ENCODE measurements at places on chromosomes 13 and 19.

- no peak for ATAC-seq
Measured at GRCh38 chr13:39250440-39250839, 212.2 kb downstream of the NHLRC3 start.

DNA sequence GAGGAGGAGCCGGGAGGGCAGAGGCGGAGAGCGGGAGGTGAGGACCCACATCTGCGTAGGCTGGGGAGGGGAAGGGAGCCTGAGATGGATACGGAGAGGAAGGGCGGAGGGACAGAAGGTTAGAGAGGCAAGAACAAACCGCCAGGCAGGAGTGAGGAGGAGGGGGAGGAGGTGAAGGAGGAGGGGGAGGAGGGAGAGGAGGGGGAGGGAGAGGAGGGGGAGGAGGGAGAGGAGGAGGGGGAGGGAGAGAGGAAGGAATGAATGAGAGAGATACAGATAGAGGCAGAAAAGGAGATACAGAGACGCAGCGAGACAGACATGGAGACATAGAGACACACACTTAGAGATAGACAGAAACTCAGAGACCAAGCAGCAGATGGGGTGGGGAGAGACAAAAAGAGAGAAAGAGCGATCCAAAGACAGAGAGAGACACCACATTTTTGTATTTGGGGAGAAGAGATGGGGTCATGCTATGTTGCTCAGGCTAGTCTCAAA is 782 bp upstream of the CA11 start:
- ATAC-seq, result no peak

- no peak for ATAC-seq
Measured at GRCh38 chr19:48381178-48381950, 10.0 kb downstream of the KDELR1 start.

DNA sequence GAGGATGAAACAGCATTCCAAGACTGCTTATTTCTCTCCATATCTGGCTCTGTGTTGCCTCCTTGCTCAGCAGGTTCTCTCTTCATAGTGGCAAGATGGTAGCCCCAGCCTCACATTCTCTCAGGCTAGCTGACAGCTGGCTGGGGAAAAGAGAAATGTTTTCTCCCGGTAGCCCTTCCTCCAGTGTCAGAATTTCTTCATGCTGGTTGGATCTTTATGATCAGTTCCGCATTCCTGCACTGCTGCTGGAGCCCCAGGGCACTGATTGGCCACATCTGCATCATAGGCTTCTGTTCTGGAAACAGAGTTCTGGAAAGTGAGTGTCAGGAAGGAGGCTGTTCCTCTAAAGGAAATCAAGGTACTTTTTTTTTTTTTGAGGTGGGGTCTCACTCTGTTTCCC is 24.6 kb downstream of the POP4 start:
- ATAC-seq, result no peak

GRCh38 chr13:87295636-87296035 is 375.5 kb upstream of the SLITRK5 start:
- ATAC-seq, result no peak

DNA sequence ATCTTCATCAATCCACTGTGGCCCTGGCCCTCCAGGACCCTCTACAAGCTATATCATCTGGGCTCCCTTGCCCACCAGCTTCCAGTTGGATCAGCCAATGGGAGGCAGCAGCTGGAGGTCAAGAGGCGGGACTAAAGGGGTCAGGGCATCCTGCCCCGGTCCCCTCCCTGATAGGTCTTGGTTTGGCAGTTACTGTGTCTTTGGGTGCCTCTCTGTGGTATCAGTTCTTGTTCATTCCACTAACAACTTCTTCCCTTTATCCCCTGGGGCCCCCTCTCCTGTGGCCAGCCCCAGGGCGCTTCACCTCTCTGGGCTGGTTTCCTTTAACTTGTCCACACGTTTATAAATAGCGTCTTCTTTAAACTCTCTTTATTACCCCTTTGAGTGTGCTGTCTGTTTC is 83.6 kb downstream of the DCT start:
- no peak for ATAC-seq

DNA sequence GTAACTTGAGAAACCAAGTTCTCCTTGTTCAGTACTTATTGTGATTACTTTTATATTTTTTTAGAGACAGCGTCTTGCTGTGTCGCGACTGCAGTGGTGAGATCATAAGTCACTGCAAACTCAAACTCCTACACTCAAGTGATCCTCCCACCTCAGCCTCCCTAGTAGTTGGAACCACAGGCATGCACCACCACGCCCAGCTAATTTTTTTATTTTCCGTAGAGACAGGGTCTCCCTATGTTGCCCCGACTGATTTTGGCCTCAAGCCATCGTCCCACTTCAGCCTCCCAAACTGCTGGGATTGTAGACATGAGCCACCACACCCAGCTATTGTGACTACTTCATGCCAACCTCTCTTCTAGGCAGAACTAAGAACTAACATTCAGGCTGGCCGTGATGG is 8.3 kb downstream of the C19orf53 start:
- peak; percentile 12 for ATAC-seq

DNA sequence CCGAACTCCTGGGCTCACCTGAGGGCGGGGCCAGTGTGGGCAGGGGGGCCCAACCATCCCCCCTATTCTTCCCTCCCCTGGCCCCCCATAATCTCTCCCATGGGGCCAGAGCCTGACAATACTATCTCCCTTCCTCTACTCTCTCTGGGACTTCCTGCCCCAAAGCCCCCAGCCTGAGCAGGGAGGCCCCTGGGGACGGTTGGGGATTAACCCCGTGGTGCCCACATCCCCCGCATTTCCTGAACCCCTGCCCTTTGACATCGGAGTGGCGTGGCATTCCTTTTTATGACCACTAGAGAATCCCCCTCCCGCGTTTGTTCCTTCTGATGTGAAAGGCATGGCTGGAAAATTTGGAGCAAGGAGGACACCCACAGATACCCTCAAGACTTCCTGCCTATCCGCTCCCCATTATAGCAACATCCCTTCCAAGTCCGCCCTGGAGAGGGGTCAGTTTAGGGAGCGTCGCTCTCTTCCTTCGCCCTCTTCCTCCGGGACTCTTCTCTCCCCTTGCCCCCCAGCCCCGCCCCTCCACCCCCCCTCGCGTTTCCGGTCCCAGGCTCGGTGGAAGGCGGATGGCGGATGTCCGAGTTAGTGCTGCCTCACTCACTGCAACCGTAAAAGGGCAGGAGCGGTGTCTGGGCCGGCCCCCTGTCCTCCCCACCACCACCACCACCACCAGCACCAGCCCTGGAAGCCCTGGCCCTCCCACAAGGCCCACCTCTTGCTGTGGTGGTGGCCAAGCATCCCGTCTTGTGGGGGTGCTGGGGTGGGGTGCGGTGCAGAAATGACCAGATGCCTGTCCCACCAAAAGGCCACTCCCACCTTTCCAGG is 1.8 kb downstream of the VASP start:
- peak; percentile 0 for ATAC-seq

DNA sequence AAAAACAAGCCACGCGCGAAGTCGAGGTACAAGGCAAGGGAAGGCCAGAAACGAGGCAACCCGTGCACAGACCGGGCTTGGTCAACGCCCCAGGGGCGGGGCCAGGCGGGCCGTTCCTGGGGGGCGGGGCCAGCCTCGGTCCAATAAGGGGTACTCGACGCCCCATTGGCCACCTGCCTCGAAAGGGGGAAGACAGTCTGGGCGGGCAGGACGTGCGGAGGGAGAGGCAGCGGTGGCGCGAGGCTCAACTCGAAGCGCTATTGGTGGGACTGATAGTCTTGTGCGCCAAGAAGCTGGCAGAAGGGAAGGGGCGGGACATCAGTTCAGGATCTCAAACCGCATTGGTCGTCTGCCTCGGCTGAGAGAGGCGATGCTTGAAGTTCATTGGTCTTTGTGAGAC is at the start of gene LYPD4:
TSS of gene LYPD4 (minus strand) at position 83 of the 400 bp plus-strand sequence. CDS start 5,398 bp downstream, outside the sequence.
- no peak for ATAC-seq

GRCh38 chr13:32428581-32429432 is 877 bp upstream of the N4BP2L1 start:
- no peak for ATAC-seq

DNA sequence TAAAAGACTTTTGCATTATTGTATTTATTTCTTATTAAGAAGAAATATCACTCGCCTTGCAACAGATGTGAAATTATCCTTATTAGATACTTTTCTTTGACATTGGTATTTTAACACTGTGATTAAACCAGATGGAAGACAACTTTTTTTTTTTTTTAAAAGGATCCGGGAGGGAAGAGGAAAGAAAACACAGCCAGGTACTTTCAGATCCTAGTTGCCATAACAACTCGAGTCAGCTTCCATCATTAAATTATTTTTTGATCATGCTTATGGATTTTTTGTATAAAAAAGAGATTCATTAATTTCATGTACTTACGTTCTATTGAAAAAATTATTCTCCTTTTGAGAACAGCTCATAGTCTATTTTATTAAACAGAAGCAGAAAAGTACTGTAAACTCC is 515.7 kb downstream of the TBC1D4 start:
- ATAC-seq, result no peak

DNA sequence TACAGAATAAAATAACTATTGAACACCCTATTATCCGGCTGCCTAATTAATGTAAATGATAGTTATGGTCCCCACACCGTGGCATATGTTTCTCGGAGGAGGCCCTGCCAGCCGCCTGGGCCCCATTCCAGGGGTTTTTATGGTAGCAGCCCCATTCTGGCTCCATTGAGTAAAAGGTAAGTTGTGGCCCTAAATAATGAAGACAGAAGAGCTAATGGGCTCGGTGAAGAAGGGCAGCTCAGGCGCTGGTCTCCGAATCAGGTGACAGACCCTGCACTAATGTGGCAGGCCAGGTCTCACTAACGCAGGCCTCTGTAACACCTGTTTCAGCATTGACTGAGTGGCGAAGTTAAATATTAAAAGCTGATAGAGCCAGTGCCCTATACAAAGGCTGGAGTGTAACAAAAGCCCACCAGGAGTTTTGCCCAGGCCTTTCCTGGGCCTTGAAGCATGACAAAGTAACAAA is 19.1 kb downstream of the POP4 start:
- ATAC-seq, result no peak

- no peak for ATAC-seq
Measured at GRCh38 chr19:45139286-45140143, 21.3 kb downstream of the NKPD1 start.

- no peak for ATAC-seq
Measured at GRCh38 chr19:4256563-4256962, 9.7 kb downstream of the YJU2 start.

GRCh38 chr19:51410950-51411748 is 6.3 kb downstream of the SIGLEC10 start:
- no peak for ATAC-seq

DNA sequence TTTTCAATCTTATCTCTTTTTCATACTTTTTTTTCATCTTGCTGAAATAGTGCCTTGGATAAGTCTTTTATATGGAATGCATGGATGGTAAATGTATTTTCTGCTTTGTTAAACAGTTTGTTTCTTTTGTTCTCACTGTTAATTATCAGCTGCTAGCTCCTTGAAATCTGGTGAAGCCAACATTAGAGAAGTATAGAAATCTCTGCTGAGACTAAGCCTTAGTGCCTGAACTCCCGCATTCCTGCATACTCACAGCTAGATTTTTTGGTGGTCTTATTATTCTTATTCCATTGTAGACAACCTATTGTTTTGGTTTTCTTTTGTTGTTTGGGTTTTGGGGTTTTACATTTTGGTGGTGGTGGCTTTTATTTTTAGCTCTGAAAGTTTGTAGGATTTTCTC is 48.4 kb downstream of the DNAJC15 start:
- ATAC-seq, result no peak

GRCh38 chr19:1901940-1902404 is 3.2 kb upstream of the ADAT3 start:
- no peak for ATAC-seq

GRCh38 chr19:34574704-34575103 is 93.1 kb downstream of the WTIP start:
- no peak for ATAC-seq

DNA sequence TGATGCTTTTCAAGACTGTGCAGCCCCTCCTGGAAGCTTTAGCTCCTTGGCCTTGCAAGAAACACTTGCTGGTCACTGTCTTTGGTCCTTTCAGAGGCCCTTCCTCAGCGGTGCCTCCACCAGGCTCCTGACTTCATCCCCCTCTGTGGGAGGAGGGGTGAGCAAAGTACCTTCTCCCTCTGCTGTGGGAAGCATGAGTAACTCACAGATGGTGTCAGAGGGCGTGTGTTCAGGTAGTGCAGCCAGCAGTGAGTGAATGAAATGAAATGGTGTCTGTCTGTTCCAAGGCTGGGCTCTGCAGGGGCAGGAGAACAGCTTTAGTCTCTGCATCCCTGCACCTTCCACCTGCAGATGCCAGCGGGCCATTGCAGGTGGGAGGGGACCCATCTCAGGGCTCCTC is 102.9 kb downstream of the SHISA2 start:
- ATAC-seq, result no peak

DNA sequence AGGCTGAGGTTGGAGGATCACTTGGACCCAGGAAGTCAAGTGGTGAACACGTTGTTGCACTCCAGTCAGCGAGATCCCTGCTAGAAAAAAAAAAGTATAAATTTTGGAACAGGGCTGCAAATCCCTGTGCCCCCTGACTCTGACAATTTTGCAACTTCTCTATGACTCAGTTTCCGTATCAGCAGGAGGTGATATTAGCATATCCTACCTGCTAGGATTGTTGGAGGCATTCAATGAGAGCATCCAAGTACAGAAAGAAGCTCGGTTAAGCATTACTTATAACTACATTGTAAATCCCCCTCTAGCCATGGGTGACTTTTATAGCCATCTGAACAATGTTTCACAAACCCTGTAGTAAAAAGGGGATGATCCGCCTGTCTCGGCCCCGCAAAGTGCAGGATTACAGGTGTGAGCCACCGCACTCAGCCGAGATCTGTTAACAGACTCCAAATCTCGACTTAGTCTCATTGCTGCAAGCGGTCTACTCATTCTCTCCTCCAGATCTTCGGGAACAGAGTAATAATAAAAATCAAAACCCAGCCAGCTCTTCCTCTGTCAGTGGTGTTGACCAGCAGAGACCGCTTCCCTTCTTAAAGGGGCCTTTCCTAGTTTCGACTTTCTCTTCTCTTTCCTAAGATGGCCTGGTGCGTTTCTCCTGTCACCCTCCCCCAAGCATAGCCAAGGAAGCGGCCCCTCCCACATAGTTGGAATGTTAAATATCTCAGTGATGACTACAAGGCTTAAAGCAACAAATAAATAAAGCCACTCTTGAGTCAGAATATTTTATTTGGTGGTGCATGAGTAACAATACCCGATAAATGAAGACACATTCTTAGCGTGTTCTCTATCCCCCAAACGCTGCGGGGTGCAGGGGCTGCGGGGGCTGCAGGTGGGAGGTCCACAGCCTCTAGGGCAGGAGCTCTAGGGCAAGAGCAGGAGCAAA is 10.3 kb upstream of the BICRA start:
- ATAC-seq, result peak; percentile 31

- no peak for ATAC-seq
Measured at GRCh38 chr13:102250448-102250847, 151.4 kb downstream of the FGF14 start.

- peak; percentile 78 for ATAC-seq
Measured at GRCh38 chr13:53250272-53250875, 221.8 kb downstream of the OLFM4 start.

DNA sequence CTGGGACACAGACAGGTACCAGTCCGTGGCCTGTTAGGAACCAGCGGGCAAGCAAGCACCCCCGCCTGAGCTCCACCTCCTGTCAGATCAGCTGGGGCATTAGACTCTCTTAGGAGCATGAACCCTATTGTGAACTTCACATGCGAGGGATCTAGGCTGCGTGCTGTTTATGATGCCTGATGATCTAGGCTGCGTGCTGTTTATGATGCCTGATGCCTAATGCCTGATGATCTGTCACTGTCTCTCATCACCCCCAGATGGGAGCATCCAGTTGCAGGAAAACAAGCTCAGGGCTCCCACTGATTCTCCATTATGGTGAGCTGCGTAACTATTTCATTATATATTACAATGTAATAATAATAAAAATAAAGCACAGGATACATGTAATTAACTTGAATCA is 3.6 kb downstream of the RASGRP4 start:
- ATAC-seq, result no peak

- no peak for ATAC-seq
Measured at GRCh38 chr13:76715621-76716020, 170.6 kb downstream of the KCTD12 start.

- ATAC-seq, result peak; percentile 83
Measured at GRCh38 chr13:98509271-98510155, 67.4 kb downstream of the STK24 start.
